Caco-2 (cell line): ENCODE measurements at places on chromosomes 12 and 14. TPM values are rescaled to one million over a fixed set of nuclear protein-coding genes. Genes with fewer than 3 reads are reported as not detected.

The OSGEP gene
- 63.1 and 64.3 TPM in 2 replicates for total RNA-seq

The LGR5 gene
- total RNA-seq, result 28.0 and 28.4 TPM in 2 replicates

The SDS gene
- total RNA-seq, result not detected in 2 replicates

The TAS2R19 gene
- total RNA-seq, result 4.8 and 5.7 TPM in 2 replicates

The MMP19 gene
- total RNA-seq, result 1.9 and 2.2 TPM in 2 replicates

The CMKLR1 gene
- total RNA-seq, result not detected in 2 replicates

The CLEC2A gene
- total RNA-seq, result not detected in 2 replicates

The GPHN gene
- 11.3 and 12.4 TPM in 2 replicates for total RNA-seq

The MEG3 gene
- 0.37 TPM in 1 of 2 replicates, not detected in the other for total RNA-seq

The KRT75 gene
- total RNA-seq, result not detected in 2 replicates

The PAN2 gene
- 25.7 and 30.0 TPM in 2 replicates for total RNA-seq

The TCL1B gene
- total RNA-seq, result not detected in 2 replicates

The CRACR2A gene
- 15.4 and 16.5 TPM in 2 replicates for total RNA-seq

The SDR9C7 gene
- total RNA-seq, result not detected in 2 replicates

The CMTM5 gene
- total RNA-seq, result not detected in 2 replicates

The PIWIL1 gene
- 5.1 and 5.3 TPM in 2 replicates for total RNA-seq

The HOXC13 gene
- total RNA-seq, result 6.4 and 7.3 TPM in 2 replicates

The C1S gene
- 5.3 and 6.1 TPM in 2 replicates for total RNA-seq

The DHRS2 gene
- total RNA-seq, result 12.8 and 21.3 TPM in 2 replicates

The PGF gene
- total RNA-seq, result 8.9 and 9.1 TPM in 2 replicates

The PHETA1 gene
- 14.9 and 17.2 TPM in 2 replicates for total RNA-seq

The LALBA gene
- not detected in 2 replicates for total RNA-seq
